CD4-positive, alpha-beta T cell treated with Interleukin-4 for 4 hours (primary cell): ENCODE measurements at places on chromosomes 1 and 21.
A peak's percentile ranks its signal among the peaks of the same experiment; 100 is the strongest.

- DNase-seq, result peak; percentile 58
Observed at GRCh38 chr1:212432661-212433576, at the start of gene NENF. TSS of gene NENF (plus strand) at chr1:212432920. CDS start at chr1:212432944, 24 bp downstream.

- no peak for DNase-seq
Observed at GRCh38 chr1:186901631-186902030, 72.9 kb downstream of the PLA2G4A start.

DNA sequence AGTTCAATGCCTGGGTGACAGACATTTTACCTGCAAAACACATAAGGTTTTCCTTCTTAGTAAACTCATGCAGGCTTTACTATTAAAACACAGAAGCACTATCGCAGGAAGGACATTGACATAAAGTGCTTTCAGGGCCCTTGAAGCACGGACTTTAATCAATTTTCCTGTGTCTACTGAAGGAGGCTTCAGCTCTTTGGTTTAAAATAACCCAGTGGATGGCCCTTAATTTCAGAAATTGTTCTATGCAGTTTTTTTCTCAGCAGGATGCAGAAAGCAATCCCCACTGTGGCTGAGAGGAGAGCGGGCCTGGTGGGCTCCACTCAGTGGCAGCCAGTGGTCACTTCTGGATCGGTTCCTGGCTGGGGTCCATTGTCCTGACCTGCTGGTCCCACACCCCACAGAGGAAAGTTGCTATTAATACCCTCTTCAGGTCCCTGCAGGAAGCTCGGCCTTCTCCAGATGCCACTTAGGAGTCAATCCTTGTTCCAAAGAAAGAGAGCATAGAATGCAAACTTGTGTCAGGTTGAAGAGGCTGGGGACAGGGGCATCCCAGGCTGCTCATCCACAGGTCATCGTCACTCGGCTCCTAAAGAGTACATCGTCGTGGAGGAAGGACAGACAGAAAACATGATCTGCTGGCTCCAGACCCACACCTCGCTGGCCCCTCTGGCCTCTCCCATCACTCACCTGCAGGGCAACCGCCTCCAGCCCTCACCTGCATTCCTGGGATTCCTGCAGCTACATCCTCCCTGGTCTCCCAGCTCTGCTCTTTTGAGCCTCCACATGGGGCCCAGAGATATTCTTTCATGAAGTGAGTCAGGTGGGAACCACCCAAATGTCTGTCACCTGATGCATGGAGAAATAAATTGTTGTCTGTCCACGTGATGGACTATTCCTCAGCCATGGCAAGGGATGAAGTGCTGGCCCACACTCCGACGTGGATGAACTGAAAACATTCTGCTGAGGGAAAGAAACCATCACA, 153.1 kb downstream of the PSMG1 start:
- DNase-seq, result no peak

DNA sequence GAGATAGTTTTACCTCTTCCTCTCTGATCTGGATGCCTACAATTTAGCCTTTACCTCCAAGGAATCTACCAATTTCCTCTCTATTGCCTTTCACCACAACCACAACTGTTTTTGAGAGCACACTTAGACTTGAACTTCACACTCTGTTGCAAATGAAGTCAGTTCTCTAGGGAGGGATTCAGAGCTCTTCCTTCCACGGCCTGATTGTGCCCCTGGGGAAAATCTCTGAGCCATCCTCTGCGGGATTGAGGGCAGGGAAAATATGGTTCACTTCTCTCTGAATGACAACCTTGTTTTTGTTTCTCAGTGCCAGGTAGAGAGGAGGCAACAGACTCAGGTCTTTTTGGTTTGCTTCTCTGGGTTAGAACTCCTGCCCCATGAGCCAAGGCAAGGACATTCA, 35.4 kb upstream of the BCL10 start:
- no peak for DNase-seq

- DNase-seq, result peak; percentile 63
Observed at GRCh38 chr1:111032295-111032897, 68.7 kb upstream of the LRIF1 start.

DNA sequence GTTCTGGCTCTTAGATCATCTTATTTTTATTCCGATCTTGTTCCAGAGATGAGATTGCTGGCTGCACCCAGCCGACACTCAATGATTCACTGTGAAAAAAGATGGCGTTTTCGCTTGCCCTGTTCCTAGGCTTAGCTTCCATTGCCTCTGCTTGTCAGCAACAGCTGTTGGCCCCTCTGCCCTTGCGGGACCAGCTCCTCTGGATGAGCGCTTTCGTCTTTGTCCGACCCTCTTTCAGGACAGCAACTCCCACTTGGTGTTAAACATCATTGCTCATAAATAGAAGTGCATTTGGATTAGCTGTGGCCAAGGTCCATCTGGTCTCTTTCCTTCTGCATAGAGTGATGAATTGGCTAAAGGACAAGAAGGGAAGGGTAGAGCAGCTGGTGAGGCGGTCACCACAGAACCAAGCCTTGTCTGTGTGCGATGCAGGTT, 43.5 kb upstream of the SCCPDH start:
- DNase-seq, result no peak
